ENCODE measurements at places on chromosomes 3 and 15.

DNA sequence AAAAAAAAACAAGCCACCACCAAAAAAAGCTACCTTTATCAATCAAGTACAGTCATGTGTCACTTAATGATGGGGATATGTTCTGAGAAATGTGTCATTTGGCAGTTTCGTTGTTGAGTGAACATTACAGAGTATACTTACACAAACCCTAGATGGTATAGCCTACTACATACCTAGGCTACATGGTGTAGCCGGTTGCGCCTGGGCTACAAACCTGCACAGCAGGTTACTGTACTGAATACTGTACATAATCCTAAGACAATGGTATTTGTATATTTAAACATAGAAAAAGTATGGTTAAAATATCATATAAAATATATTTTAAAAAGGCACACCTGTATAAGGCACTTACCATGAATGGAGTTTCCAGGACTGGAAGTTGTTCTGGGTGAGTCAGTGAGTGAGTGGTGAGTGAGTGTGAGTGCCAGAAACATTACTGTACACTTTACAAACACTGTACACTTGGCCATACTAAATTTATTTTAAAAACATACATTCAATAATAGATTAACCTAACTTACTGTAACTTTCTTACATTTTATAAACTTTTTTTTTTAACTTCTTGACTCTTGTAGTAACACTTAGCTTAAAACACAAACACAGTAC is 25.9 kb upstream of the JMJD7 start:
- DNase-seq: no peak

- DNase-seq: no peak
Observed at GRCh38 chr3:152381881-152382295, 113.2 kb downstream of the MBNL1 start.

GRCh38 chr3:177597311-177598096 is 400.2 kb upstream of the TBL1XR1 start:
- no peak for DNase-seq

GRCh38 chr15:85316244-85316934 is 64.0 kb upstream of the AKAP13 start:
- DNase-seq: no peak

DNA sequence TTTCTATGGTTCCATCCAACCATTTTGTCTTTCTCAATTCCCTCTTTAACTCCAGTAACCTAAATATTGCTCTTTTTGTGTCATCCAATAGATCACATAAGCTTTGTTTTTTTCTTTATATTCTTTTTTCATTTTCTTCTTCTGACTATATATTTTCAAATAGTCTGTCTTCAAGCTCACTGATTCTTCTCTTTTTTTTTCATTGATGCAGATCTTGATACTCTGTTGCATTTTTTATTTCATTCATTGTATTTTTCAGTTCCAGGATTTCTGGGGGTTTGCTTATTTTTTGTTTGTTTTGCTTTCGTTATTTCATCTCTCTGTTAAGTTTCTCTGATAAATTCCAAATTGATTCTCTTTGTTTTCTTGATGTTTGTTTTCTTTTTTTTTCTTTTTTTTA is 36.2 kb downstream of the CLDN1 start:
- no peak for DNase-seq

DNA sequence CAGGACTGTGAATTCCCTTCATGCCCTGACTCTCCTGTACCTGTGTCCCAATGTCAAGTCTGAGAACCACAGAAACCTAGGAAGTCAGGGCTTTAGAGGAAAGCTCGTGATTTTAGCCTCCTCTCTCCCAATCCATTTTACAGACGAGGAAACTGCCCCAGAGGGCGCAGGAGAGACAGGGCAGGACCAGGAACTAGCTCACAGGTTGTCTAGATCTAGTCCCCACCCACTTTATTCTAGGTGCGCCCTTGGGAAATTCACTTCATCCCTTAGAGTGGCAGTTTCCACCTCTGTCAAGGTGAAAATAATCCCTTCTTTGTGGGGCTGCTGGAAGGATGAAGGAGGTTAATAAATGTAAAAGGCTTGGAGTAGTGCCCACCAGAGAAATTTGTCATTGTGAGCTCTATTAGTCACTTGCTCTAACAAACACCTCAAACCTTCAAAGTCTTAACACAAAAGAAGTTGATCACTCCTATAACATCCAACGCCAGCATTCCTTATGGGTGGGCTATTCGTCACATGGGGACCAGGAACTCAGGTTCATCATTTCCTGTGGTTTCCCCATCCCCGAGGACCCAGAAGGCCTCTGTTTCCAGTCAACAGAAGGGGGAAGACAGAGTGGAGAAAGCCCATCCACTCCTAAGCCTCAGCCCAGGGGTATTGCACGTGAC is 282.3 kb downstream of the XXYLT1 start:
- no peak for DNase-seq

- no peak for DNase-seq
Observed at GRCh38 chr3:98750276-98750919, 12.7 kb upstream of the ST3GAL6 start.

GRCh38 chr15:78790027-78790426 is 21.2 kb downstream of the ADAMTS7 start:
- no peak for DNase-seq

DNA sequence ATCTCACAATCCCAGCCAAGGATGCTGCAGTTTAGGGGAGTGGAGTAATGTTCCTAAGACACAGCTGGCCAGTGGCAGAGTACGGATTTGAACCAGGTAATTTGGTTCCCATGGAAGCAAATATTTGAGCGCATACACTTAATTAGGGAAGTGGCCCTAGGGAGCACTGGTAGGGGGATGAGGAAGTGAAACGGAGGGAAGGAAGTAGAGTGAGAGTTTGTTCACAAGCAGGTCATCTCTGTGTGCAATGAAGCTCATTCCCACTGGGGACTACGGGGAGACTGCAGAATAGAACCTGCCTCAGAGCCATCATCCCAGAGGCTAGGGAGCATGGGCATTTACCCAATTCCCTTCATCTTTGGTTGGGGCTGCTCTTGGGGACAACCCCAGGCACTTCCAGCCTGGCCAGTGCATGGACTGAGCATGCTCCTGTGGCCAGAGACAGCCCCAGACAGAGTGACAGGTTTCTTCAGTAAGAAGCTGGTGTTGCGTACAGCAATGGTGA is 317.2 kb upstream of the PROK2 start:
- DNase-seq: no peak

DNA sequence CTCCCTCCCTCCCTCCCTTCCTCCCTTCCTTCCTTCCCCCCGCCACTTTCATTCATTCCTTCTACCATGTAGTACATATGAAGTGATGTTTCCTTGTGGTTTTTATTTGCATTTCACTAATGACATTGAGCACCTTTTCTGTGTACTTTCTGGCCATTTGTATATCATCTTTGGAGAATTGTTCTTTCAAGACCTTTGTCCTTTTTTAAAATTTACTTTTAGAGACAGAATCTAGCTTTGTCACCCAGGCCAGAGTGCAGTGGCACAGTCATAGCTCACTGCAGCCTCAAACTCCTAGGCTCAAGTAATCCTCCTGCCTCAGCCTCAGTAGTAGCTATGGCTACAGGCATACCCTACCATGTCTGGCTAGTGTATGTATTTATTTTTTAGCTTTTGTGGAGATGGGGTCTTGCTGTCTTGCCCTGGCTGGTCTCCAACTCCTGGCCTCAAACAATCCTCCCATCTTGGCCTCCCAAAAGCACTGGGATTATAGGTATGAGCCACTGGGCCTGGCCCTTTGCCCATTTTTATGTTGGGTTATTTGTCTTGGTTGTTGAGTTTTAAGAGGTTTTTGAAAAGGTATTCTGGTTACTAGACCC is 42.0 kb upstream of the CTDSPL2 start:
- no peak for DNase-seq

GRCh38 chr3:23071296-23071695 is 131.8 kb upstream of the UBE2E2 start:
- no peak for DNase-seq

GRCh38 chr15:47188758-47189507 is 528.4 kb upstream of the SEMA6D start:
- DNase-seq: no peak

- no peak for DNase-seq
Observed at GRCh38 chr15:29403772-29404171, 134.2 kb upstream of the NSMCE3 start.

GRCh38 chr15:92711457-92711831 is 55.9 kb upstream of the FAM174B start:
- DNase-seq: peak; percentile 28

DNA sequence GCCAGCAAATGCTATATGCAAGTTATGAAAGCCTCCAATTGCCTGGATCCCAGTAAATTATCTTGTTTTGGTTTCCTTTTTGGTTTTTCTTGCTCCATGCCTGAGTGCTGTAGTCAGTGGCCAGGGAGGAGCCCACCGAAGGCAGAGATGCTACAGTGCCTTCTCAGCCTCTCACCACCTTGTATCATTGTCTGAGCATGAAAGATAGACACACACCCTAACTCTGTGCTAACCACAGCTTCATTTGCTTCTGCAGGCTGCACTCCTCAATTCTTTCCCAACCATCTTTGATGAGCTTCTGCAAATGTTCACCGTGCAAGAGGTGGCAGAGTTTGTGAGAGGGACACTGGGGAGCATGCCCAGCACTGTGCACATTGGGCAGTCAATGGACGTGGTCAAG is 114.5 kb upstream of the MANF start:
- no peak for DNase-seq

Data from heart left ventricle (tissue), 16 donors.